ENCODE measurements at places on chromosomes 5 and 9.

DNA sequence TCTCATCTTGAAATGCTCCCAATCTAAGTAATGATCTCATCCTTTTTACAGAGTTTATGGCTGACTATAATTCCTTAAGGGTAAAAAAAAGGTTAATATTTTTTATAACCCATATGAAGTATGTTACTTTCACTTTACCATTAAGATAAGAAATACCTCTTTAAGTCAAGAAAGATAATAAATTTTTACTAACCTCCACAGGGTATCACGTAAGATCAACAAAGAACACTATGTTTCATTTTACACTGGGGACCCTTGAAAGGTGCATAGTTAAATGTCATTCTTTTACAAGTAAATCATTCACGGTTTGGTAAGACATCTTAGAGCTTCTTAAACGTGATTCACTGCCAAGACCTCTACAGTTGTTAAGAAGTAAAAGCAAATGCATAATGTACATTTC lies 472.7 kb upstream of the CDH9 start:
- DNase-seq = no peak

GRCh38 chr5:114362197-114362976 lies 517 bp downstream of the KCNN2 start:
- DNase-seq = no peak

DNA sequence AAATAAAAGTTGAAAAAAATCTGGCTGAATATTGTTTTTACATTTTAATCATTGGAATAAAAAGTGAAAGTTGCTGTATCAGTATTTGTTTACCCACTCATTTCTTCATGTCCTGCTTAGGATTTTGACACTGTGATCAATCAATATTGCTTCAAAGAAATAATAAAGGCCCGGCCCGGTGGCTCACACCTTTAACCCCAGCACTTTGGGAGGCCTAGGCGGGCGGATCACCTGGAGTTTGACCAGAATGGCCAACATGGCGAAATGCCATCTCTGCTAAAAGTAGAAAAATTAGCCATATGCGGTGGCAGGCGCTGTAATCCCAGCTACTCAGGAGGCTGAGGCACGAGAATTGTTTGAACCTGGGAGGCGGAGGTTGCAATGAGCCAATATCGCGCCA lies 93.7 kb upstream of the CTNND2 start:
- no peak for DNase-seq

- no peak for DNase-seq
Measured at GRCh38 chr5:137609127-137609526, 110.0 kb upstream of the SPOCK1 start.

- no peak for DNase-seq
Measured at GRCh38 chr9:35690614-35691333, 1.0 kb upstream of the TPM2 start.

GRCh38 chr9:77561331-77562018 lies 86.6 kb downstream of the GNA14 start:
- no peak for DNase-seq

GRCh38 chr5:83368319-83368718 lies 103.2 kb upstream of the VCAN start:
- DNase-seq = no peak

GRCh38 chr5:4879693-4880303 lies 260.3 kb upstream of the ADAMTS16 start:
- peak; percentile 26 for DNase-seq

GRCh38 chr9:114386886-114387679 lies 699 bp downstream of the AKNA start:
- DNase-seq = no peak

DNA sequence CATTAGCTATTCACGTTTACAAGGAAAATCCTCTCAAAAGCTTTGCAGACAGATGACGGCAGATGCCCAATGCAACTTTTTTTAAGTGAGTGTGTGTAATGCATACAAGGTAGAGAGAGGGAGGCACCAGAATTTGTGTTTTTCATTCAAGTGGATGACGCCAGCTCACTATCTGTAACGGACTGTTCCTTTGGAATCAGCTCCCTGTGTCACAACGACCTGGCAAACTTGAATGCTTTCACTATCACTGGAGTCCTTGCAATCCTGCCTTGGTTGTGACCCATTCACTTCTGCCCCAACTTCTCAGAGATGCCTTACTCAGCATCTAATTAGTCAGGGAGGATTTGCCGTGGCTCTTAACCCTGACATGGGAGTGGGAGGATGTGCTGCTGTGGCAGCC lies 148.5 kb downstream of the BNC2 start:
- peak; percentile 61 for DNase-seq

DNA sequence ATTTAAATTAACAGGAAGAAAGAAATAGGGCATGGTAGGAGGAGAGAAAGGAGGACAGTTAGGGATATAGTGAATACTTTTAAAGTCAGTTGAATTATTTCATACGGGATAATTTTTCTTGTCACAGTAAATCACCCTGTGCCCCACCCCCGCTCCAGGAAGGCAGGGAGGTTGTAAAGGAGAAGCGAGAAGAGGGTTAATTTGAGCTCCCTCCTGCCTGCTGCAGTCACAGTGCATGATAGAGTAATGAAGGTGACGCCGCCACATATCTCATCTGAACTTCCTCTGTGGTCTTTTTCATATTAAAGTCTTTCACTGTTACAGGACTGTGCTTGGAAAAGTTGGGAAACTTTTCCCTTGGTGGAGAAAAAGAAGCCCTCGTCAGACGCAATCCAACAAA lies 896 bp upstream of the PCSK5 start:
- no peak for DNase-seq

DNA sequence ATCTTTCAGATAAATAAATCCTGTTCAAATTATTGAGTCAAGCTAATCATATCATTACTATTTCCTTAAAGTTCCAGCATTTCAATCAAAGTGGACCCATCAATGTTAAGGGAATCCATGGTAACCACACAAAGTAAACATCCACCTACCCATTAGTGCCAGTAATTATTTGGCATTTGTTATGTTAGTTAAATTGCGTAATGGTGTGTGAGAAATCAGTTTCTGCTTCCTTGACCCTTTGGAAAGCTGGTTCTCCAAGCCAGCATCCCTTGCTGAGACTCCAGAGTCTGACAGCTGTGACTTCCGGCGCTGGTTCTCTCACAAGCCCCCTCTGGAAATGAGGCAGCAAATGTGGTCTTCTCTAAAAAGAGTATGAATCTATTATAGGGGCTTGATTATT lies 308.6 kb upstream of the EFNA5 start:
- peak; percentile 74 for DNase-seq

GRCh38 chr9:77838986-77839385 lies 190.9 kb upstream of the GNA14 start:
- DNase-seq = no peak

DNA sequence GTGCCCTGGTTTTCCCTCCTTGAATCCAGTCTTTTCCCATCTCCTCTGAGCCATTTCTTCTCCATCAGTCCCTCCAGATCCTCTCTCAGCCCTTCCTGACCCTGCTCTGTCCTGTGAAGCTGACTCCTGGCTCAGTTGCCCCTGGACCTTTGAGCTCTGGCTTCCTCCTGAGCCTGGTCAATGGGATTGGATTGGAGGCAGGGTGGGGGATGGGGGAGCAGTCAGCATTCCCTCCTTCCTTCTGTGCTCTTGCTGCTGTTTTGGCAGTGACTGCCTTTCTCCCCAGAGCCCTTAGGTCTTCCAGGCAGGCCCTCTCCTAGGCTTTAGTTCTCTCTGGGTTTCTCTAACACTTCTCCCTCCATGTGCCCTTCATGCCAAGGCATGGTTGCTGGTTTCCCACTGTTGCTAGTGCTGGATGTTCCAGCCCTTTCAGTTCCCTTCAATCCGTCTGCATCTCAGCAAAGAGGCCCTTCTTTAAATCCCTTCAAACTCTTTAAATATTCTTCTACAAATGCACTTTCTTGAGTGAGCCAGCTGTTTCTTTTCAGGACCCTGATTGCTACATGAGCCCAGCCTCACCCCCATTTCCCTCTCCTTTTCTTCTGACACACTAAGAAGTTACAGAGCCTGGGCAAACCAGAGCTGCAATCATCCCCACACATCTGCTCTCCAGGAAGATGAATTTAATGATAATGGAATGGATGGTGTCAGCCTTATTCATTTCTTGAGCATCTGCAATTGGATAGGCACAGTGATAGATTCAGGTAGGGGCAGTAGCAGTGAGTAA lies 2.2 kb downstream of the TNFSF15 start:
- no peak for DNase-seq

DNA sequence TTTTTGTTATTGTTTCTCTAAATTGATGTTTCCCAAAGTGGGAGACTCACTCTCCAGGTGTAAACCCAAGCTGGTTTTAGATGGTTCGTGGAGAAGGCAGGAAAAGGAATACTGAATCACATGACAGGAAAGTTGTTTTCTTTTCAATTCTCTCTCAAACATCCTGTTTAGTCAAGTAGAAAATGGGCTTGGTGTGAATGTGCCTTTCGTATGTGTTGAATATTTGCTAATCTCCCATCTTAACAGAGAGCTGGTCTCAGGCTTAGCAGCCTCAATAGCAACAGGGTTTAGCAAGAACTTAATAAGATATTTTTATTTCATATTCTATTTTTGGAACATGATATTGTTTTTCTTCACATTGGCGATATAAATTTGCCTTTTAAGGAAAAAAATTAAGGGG lies 119.7 kb downstream of the INSYN2B start:
- DNase-seq = no peak

GRCh38 chr5:133831491-133832224 lies 136.8 kb downstream of the C5orf15 start:
- DNase-seq = no peak

DNA sequence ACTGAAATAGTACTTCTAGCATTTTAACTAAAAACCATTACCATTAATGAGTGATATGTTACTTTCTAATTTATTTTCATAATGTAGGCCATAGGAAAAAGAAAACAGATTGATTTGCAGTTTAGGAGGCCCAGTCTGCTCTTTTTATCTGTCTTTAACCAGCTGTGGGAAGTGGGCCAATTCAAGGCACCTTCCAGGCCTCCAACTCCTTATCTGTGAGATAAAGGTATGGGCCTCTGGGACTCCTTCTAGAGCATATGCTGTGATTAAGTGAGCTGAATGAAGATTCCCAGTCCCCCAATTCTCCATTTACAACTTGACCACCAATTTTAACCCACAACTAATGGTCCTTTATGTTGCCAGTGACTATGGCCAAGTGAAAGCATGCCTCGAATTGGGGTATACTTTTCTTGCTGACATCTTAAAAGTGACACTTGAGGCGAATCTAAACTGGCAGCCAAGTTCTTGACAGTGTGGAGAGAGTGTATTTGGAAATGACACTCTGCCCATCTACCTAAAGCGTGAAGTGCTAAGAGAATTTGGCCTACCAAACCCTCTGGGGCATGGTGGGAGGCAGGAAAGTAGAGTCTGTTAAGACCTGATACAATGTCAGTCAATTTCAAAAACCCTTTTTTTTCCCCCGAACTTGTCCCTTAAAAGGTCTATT lies 88.3 kb downstream of the PIK3R1 start:
- DNase-seq = no peak

DNA sequence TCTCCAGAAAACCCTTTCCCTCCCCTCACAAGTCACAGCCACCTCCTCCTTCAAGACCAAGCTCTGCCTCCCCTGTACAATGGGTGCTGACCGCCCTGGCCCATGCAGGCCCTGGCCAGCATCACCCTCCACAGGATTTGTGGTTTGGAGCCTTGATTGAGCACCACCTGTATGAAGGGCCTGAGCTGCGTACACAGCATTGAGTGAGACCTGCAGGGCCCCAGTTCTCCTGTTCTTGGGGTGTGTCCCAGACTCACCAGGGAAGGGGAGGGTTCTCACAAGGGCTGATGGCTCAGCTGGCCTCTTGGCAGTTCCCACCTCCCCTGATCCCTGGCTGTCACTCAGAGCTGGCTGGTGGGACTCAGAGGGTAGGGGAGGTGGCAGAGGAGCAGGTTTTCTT lies 63.7 kb upstream of the IER5L start:
- DNase-seq = no peak

DNA sequence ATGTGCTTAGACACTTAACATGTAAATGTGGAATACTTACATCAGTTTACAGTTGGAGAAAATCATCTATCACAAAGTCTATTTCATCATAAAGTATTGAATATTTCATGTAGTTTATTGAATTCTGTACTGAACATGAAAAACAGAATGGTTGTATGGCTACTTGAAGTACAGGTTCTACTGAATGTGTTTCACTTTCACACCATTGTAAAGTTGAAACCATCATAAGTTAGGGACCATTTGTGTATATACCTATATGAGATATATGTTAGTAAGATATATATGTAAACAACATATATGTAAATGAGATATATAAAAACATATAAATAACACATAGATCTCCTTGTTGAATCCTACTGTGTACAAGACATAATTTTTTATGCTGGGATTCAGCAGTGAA lies 63.0 kb upstream of the TAF11L2 start:
- DNase-seq = no peak

- DNase-seq = no peak
Measured at GRCh38 chr9:107308461-107308860, 25.4 kb downstream of the RAD23B start.

GRCh38 chr5:94025788-94026473 lies 284.5 kb upstream of the POU5F2 start:
- DNase-seq = no peak

DNA sequence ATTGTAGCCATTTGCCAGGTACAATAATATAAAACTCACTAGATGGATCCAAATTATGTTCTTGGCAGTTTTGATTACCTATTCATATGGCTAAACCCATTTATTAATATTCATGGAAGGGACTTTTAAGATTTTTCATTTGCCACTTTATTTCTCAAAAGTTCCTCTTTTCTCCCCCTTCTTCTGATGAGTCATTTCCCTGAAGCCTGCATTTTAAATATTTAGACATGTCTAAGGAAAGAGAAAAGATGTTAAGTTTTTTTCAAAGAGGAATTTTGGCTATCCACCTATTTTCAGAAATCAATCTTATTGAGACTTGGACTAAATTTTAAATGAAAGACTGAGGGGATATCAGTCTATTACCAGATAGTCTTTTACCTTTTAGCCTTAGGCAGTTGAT lies 1189.4 kb downstream of the EFNA5 start:
- no peak for DNase-seq

DNA sequence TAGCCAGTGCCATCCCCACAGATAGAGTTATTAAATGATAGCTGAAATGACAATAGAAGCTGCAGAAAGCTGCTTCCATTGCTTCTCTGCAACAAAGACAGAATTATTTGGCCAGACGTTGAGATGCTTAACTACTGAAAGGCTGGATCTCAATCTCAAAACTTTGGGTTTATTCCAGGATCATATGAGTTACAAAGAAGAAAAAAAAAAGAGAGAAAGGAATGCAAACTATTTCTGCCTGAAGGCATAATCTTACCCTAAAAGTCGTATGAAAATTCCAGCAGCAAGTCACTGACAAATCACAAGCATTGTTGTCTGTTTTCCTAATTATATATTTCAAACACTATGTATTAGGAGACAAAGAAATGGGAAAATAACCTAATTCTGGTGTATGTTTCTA lies 12.8 kb upstream of the TYRP1 start:
- no peak for DNase-seq

DNA sequence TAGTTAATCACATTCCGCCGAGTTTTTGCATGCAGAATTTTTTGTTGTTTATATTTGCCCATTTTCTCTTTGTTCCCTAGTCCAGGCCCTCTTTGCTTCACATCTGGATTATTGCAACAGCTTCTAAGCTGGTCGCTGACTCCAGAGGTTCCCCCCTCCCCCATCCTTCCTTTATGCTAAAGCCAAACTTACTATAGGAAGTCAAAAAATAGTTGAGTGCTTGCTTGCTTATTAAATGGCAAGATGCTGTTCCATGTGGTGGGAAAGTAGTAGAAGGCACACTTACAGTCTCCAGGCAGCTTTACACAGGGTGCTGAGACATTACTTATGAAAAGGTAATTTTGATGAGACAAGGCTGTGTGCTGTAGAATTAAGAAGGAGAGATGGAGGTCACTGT lies 1.3 kb downstream of the ZBTB34 start:
- no peak for DNase-seq

All from NCI-H446 treated with DMSO at 0.1 percent for 48 hours (cell line).